ENCODE measurements at places on chromosomes 5 and 9.
A peak's percentile ranks its signal among the peaks of the same experiment; 100 is the strongest.

DNA sequence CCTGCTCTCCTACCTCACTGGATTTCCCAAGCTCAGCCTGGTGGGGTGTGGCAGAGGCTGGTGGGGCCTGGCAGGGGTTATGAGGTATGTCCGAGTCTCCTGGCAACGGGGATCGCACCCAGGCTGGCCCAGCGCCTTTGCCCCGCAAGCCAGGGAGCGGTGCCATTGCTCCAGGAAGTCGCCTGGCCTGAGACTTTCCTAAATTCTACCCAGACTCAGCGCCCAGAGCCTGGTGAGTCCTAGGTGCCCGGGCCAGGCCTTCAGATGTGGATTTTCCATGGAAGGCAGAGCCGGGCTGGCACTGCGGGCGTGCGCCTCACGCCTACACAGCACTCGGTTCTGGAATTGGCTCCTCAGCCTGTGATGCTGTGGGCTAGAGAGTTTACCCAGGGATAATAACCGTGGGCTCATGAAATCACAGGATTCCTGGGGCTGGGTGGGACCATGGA is 155.4 kb upstream of the COL5A1 start:
- DNase-seq: no peak

GRCh38 chr5:63923914-63924313 is 38.3 kb downstream of the HTR1A start:
- no peak for DNase-seq

GRCh38 chr5:58993461-58993860 is 410.6 kb downstream of the RAB3C start:
- DNase-seq: no peak

DNA sequence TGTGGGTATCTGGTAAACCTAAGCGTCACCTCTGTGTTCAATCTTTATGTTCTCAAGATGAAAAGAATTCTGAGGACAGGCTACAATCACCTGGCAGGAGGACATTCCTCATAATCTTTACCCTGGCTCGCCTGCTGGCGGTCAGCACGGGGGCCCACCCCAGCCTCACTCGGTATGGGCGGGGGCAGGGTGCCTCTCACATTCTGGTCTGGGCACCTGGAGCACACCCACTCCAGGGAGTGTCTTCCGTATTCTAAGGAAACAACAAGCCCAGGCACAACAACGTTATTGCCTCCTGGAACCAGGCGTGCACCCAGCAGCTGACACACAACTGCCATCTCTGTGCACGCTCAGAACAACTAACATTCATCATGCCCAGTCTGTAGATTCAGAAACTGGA is 179.8 kb downstream of the ROR2 start:
- DNase-seq: no peak

DNA sequence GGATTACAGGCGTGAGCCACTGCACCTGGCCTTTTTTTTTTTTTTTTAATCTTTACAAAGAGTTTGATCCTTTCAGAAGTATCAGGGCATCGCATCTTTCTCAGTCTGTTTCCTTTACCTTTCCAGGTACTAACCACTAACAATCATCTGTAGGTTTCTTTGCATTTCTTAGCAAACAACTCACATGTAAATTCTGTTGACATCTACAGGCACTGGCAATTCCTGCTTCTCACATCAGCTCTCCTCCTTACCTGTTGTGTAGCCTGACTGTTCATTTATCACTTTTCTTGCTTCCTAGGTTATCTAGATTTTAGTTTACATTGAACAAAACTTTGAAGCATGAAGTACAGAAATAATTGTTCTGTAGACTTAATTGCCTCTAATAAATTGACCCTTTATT is 27.5 kb upstream of the VPS13A start:
- no peak for DNase-seq

GRCh38 chr9:108885643-108886348 is 23.7 kb downstream of the ACTL7A start:
- DNase-seq: no peak

DNA sequence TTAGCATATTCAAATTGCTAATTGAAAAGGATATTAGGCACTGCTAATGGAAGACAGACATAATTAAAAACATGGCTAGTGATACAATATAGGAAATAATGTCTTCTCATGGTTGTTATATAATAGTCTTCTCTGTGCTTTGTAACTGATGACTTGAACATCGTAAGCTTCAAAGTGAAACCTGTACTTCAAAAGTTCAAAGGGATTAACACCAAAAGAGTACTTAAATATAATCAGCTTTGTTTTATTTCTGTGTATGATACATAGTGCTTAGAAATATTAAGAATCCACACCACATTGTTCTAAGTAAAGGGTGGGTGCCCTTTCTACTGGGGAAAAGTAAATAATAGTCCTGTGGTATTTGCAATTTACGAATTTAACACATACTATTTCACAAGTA is 75.4 kb upstream of the ITGA1 start:
- DNase-seq: no peak

GRCh38 chr5:152412129-152412528 is 7.0 kb upstream of the NMUR2 start:
- no peak for DNase-seq

GRCh38 chr5:143562935-143563334 is 159.4 kb upstream of the NR3C1 start:
- DNase-seq: no peak

- no peak for DNase-seq
These were observed 218.8 kb upstream of the MSX2 start for GRCh38 chr5:174505621-174506020.

GRCh38 chr5:35430381-35431162 is 187.1 kb upstream of the SPEF2 start:
- no peak for DNase-seq

- peak; percentile 63 for DNase-seq
These were observed 3.4 kb downstream of the SARDH start for GRCh38 chr9:133734590-133735414.

- DNase-seq: no peak
These were observed 219.8 kb upstream of the TBCA start for GRCh38 chr5:77995793-77996409.

DNA sequence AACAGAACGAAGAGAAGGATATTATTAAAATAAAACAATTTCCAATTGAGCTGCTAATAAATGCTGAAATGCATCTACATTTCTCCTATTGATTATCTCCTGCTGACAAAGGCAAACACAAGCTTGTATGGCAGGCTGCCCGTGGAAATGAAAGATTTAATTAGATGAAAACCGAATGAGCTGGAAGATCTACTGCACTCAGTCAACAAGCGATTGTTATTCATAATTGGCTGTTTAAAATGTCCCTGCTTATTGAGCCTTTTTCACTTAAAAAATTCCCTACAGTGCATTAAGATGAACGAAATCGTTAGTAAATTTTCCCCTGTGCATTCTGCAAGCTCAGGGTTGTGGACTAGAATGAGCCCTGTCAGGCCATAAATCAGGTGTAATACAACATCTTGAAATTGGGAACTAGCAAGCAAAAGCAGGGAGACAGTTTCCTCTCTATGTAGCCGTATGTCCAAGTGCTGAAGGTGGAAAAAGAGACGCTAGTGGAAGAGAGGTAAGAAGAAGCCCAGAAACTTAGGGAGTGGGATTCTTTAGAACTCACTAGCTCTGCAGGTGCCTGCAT is 28.5 kb upstream of the KIF4B start:
- DNase-seq: no peak

DNA sequence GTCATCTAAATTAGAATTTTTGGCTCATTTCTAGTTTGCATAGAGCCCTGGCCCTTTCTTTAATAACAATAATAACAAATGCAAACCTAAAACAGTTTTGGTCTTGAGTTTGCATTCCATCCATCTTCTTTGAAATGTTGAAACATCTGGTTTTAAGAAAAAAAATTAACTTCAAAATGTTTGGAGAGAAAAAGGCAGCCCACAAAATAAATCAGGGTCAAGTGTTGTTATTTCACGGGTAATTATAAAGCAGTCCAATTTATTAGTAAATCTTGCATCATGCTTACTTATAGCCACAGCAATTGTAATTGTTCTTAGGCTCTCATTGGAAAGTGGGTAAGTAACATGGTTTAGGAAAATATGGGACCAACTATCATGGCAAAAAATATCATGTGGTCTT is 247.0 kb upstream of the MEF2C start:
- no peak for DNase-seq

GRCh38 chr9:112705768-112706427 is 12.0 kb downstream of the INIP start:
- DNase-seq: no peak

- no peak for DNase-seq
These were observed 158.8 kb upstream of the SPEF2 start for GRCh38 chr5:35458824-35459207.

DNA sequence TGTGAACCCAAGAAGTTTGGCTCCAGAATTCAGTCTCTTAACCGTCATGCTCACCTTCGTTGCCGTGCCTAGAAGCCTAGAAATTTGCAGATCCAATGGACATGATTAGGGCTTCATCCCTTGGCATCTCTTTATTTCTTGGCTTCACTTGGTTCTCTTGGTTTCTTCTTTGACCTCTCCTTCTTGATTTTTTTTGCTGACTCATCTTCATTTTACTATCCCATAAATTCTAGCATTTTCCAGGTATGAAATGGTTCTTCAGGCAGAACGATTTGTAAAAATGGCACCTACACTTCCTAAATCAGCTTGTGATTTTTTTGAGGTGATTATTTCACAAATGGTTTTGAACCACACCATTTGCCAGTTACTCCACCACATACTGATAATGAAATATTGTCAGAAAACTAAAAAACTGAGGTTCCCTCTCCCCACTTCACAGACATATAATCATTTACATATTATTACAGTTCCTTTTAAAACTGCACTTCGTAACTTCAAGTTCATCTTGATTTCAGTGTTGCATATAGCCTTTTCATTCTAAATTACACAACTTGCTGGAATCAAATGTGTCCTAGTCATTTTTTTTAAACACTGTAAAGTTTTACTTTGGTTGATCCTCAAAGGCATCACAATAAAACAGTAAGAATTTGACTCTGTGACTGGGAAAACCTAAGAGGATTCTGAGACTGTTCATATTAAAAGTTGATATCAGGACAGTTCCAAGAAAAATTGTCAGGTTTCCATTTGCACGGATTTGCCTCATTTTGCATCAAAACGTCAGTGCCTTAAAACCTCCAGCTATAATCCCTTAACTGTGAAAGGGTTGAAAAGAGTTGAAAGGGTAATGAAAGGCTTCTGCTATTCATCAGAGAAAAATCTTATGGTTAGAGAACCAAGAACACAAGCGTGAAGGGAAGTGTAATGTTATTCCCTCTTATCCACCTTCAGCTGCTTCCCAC is 8.9 kb upstream of the NREP start:
- DNase-seq: no peak

- DNase-seq: no peak
These were observed 110.7 kb upstream of the SAP30L start for GRCh38 chr5:154335065-154335448.
